NCI-H82 (cell line): ENCODE measurements at places on chromosomes 2 and 18.
A peak's percentile ranks its signal among the peaks of the same experiment; 100 is the strongest.

- DNase-seq: no peak
Observed at GRCh38 chr2:232744963-232745362, 31.4 kb downstream of the KCNJ13 start.

DNA sequence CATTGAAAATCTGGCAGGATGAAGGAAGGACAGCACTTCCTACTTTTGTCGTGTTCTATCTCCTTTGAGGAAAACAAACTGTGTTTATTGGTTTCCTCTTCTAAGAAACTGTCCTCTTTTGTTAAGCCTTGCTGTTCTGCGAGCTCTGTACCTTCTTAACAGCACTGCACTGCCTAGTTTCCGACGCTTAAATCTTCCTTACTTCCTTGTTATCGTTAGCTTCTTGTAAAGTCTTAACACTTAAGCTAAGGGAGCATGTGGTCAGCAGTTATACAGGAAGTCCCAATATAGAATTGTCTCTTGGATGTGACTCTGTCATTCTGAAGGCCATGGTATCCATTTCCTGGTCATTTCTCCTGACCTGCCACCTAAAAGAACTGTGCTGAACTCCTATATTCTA is 552.8 kb upstream of the NRP2 start:
- no peak for DNase-seq

DNA sequence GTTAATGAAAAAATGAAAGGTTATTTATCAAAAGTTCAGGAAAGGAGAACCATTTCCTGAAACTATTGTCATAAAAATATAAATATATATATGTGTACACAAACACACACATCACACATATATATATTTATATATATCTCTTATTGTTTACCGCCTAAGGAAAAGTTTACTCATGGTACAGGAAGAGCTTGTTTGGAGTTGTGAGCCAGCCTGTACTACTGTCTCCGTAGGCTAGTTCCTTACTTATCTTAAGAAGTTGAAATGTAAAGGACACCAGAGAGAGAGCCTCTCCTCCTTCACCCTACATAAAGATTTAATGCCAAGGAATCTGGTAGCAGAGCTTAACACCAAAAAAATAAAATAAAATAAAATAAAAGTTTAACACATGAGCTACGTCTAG is 19.6 kb downstream of the DSC1 start:
- no peak for DNase-seq

DNA sequence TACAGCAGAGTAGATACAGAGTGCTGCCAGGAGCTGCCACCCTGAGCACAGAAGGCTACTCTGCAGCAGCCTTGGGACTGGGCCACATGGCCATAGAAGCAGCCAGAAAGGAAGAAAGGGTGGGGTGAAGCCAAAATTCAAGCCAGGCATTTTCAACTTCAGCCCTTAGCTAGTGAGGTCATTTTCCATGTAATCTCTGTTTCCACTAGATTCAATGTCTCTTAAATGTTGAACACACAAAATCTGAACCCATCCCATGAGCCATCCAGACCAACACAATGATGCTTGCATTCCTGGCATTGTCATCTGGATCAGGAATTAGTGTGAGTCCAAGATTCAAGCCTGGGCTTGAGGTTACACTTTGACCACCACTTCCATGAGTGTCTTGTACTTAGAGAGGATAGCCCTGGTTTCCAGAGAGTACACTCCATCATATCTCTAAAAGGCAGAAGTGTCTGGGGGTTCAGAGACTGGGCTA is 243.6 kb downstream of the OSR1 start:
- no peak for DNase-seq

GRCh38 chr2:222038067-222038802 is 260.6 kb downstream of the PAX3 start:
- peak; percentile 36 for DNase-seq

- DNase-seq: no peak
Observed at GRCh38 chr2:33457556-33458247, 18.7 kb upstream of the RASGRP3 start.

- no peak for DNase-seq
Observed at GRCh38 chr2:208819190-208819589, 412.6 kb downstream of the PTH2R start.

GRCh38 chr18:50869150-50869549 is 9.8 kb upstream of the ME2 start:
- DNase-seq: no peak

DNA sequence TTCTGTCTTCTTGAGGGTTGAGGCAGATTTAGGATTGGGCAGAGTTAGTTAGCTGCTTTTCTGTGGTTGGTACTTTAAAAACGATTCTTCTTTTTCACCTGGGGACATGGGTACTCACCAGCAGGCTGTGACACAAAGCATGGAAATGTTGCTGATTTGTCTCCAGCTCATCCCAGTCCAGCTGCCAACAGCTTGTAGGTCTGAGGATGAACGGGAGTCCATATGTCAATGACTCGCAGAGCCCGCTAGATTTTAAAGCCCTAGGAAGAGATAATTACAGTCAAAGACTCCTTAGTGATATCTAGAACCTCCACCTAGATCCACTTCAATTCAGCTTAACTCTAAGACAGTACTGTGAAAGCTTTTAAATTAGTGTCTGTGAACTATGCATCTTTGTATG is 20.8 kb downstream of the DOK1 start:
- DNase-seq: peak; percentile 83

DNA sequence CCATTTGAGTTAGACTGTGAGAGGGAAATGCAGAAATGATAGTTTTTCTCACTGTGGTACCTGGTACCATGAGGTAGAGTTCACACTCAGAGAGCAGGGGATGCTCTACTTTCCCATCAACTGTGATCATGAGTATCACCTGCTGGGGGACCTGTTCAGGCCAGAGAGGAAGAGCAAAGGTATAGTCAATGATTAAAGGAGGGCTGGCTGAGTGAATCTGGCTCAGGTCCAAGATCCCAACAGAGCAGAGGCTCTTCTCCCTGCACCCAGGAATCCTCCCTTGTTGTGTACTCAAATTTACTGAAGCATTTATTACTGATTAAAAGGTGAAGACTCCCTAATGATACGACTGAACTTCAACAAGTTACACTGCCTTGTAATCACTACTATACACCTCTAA is 104.6 kb upstream of the CHRNA1 start:
- DNase-seq: no peak

DNA sequence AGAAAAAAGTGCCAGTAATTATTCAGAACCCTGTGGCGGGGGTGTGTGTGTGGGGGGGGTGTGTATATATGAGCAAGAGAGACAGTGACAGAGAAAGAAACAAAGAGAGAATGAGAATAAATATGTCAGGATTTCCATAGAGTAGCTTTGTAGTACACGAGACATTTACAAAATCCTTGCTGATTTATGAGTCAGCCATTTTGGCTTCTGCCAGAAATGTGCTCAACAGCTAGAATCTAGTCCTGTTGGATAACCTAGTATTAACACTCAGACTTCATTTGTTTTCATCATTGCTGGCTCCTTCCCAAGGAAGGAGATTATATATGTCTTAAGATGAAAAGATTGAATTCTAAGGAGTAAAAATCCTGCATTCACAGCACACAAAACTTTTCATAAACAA is 140.5 kb upstream of the HNRNPA3 start:
- DNase-seq: peak; percentile 47

GRCh38 chr18:35880788-35881455 is 91.6 kb upstream of the RMP24 start:
- no peak for DNase-seq

DNA sequence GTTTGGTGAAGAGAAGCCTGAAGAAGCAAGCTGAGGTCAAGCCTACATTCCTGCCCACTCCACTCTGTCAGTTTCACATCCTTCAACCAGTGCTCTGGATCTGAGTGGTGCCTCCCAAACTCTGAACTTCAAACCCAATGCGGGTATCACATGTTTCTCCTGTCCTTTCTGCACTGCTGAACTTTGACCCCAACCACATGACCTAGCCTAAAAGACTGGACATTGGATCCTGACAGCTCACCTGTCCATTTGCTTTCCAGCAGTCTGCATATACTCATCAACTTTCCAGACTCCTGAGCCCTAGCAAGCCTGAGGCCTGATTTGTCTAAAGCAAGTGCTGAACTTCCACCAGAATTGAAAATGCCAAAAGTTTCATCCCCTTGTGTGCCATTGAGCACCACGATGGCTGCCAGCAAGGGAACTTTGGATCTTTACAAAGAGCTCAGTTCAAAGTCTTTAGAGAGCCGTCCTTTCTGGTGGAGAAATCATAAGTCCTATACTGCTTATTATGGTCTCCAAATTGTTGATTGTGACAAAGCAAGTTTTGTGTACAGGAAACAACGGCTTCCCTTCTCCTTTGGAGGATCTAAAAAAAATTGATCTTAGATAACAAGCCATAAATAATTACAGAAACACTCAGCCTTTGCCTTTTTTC is 37.6 kb upstream of the ITGA6 start:
- no peak for DNase-seq

GRCh38 chr2:52776571-52776970 is 991.0 kb upstream of the CHAC2 start:
- DNase-seq: no peak

DNA sequence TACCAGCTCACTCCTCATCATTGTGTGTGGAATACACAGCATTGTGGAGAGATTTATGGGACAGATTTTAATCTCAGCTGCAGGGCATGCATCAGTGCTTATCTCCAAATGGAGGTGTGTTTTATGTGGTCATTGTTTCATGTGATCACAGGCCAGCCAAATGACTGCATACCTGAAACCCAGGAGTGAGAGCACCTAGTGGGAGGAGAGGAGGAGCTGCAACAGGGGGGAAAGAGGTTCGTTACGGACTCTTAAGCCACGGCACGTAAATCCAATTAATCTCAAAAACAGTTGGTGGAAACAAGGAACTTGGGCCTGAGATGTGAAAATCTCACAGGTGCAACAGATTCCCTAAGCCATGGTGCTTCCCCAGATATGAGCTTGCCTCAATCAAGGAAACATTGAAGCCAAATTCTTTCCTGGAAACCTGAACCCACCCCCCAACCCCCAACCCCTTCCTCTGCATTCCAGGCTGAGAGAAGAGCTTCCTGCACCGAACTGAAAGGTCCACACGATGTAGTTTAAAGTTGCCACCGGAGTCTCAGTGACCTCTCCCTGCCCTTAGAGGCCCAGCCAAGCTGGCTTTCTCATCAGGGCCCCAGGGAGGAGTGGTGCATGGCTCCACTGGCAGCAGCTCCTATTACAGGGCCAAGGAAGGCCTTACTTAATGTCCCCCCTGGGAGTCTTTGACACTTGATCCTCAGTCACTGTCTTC is 167.4 kb downstream of the C1D start:
- DNase-seq: peak; percentile 90

- no peak for DNase-seq
Observed at GRCh38 chr2:38158378-38159118, 82.6 kb upstream of the CYP1B1 start.

- DNase-seq: no peak
Observed at GRCh38 chr2:42136782-42137124, 32.4 kb upstream of the EML4 start.

GRCh38 chr18:25650201-25650941 is 298.4 kb upstream of the ZNF521 start:
- DNase-seq: no peak

DNA sequence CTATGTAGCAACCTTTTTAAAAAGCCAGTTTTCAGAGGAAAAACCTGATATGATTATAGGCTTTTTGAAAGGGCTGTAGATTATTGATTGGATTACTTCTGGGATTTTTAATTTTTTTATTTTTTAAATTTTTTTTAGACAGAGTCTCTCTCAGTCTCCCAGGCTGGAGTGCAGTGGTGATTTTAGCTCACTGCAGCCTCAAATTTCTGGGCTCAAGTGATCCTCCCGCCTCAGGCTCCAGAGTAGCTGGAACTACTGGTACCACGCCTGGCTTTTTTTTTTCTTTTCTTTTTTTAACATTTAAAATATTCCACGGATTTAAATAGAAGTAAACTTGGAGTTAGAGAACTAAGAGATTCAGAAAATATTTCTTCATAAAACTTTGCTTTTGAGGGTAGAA is 1.2 kb downstream of the MRPL19 start:
- peak; percentile 6 for DNase-seq

- peak; percentile 64 for DNase-seq
Observed at GRCh38 chr18:55781481-55781957, 193.5 kb upstream of the TCF4 start.

- DNase-seq: no peak
Observed at GRCh38 chr2:105257981-105258380, 16.4 kb downstream of the GPR45 start.

- DNase-seq: no peak
Observed at GRCh38 chr2:74499267-74499939, at the start of gene LBX2. LBX2 (minus strand) TSS chr2:74499603; CDS start chr2:74499537, 66 bp downstream.

- DNase-seq: no peak
Observed at GRCh38 chr2:241983571-241984270, 114.2 kb downstream of the RTP5 start.

- DNase-seq: no peak
Observed at GRCh38 chr2:128490881-128491691, 172.4 kb upstream of the HS6ST1 start.

DNA sequence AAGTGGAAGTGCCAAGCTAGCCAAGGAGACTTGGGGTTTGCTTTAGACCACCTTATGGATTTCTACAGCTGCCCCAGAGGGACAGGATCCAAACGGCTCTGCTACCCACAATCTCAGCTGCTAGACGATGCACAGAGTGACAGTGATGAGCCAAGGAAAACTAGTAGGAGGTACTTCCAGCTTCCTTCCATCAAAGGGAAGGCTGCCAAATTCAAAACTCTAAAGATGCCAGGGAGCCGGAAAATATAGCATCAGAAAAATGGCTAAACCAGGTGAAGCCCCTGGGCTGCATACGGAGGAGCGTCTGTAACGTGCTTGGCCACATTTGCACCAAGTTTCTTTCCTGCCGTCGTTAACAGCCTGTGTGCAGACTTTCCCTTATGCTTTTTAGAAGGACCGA is 245.5 kb upstream of the ZNF521 start:
- DNase-seq: no peak

DNA sequence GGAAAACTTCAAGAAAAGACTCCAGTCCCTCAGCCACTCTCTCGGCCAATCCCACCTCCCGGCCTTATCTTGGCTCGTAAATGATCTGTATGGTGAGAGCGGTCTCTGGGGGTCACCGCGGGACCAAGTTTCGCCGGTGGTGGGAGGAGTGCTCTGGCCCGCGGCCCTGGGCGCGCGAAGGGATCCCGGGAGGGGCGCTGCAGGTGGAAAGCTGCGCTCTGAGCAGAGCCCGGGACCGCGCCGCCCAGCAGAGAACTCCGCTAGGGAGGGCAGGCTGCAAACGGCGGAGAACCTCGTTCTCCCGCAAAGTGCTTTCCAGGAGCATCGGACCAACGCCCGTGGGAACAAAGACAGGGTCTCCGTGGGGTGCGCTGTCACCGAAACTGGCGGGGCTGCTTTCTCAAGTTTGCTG is 622 bp downstream of the LRP2 start:
- peak; percentile 39 for DNase-seq
